ENCODE measurements at places on chromosomes 1 and 21.
A peak's percentile ranks its signal among the peaks of the same experiment; 100 is the strongest.

- no peak for DNase-seq
These were observed 1.9 kb upstream of the AK5 start for GRCh38 chr1:77279929-77280328.

GRCh38 chr1:92443893-92444292, 42.8 kb downstream of the GFI1 start:
- DNase-seq = no peak

GRCh38 chr21:34113842-34114241, 40.5 kb downstream of the MRPS6 start:
- DNase-seq = no peak

GRCh38 chr21:36111238-36111637, 23.6 kb upstream of the CBR3 start:
- no peak for DNase-seq

DNA sequence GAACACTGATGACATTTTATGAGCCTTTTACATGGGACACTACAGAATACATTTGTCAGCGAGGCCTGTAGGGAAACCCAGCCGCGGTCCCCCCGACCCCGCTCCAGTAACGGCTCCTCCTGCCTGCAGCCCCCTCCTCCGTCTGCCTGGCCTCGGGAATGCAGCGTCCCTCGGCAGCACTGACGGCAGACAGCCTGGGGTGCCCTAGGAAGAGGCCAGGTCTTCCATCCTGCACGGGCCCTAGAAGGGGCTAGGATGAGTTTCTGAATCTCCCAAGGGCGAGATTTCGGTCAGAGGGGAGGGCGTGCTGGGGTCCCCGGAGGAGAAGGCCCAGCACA, 8.4 kb downstream of the SAMD11 start:
- no peak for DNase-seq

GRCh38 chr1:59375321-59376220, 78.7 kb downstream of the FGGY start:
- DNase-seq = peak; percentile 70

DNA sequence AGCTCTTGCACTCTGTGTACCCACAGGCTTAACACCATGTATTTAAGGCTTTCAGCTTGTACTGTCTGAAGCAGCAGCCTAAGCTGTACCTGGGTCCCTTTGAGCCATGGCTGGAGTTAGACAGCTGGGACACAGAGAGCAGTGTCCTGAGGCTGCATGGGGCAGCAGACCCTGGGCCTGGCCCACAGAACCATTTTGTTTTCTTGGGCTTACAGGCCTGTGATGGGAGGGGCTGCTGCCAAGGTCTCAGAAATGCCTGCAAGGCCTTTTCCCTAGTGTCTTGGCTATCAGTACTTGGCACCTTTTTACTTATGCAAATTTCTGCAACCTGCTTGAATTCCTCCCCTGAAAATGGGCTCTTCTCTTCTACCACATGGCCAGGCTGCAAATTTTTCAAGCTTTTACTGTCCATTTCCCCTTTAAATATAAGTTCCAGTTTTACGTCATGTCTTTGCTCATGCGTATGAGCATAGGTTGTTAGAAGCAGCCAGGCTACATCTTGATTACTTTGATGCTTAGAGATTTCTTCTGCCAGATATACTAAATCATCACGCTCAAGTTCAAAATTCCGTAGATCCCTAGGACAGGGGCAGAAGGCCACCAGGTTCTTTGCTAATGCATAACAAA, 143.9 kb downstream of the CLEC20A start:
- DNase-seq = no peak

DNA sequence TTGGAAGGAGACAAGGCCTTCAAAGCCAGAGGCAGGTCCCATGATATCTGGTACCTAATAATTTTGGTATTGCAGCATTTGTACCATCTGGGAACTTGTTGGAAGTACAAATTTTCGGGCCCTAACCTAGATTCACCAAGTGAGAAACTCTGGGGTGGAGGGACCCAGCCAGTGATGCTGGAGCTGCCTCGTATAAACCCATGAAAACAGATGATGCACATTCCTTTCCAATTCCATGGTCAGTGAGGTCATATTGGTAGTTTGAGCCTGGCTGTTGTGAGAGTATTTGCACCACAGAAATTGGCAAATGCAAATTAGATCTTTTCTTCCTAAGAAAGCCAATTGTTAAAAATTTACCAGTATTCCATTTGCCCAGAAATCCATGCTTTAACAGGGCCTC, 269.6 kb upstream of the PLXNA2 start:
- DNase-seq = no peak
